NCI-H1105 (cell line): ENCODE measurements at places on chromosomes 3 and 15.
A peak's percentile ranks its signal among the peaks of the same experiment; 100 is the strongest.

DNA sequence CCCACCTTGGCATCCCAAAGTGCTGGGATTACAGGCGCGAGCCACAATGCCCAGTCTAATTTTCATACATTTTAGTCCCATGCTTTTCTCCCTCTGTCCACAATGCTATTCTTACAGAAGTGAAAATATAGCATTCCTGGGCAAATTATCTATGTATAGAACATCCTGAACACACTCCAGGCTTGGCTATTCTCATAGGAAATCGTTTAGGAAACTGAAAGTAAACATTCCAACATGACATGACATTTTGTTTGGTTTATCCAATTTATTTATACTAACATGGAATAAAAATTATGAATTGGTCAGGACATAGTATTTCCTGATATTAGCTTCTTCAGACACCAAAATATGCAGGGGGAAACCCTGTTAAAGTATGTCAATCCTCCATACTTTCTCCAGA, 52.6 kb downstream of the SYNM start:
- DNase-seq = no peak

- no peak for DNase-seq
Observed at GRCh38 chr15:77709135-77709886, 76.6 kb upstream of the LINGO1 start.

DNA sequence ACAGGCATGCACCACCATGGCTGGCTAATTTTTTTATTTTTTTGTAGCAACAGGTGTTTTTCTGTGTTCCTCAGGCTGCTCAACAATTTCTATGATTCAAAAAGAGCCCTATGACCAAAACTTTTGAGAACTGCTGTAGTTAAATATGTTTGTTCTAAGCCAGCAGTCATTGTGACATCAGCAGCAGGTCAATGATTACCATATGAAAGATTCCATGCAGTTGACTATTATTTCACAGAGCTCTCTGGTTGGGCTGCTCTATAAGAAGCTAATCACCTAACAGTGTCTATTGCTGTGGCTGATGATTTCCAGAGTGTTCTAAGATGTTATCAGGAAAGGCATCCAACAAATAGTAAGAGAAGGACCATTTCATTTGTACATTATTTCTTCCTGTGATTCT, at the start of gene CCDC54:
Gene CCDC54, plus strand, starts transcription at position 289 of the 400 bp plus-strand sequence. CDS start 149 bp downstream, outside the sequence.
- DNase-seq = no peak

DNA sequence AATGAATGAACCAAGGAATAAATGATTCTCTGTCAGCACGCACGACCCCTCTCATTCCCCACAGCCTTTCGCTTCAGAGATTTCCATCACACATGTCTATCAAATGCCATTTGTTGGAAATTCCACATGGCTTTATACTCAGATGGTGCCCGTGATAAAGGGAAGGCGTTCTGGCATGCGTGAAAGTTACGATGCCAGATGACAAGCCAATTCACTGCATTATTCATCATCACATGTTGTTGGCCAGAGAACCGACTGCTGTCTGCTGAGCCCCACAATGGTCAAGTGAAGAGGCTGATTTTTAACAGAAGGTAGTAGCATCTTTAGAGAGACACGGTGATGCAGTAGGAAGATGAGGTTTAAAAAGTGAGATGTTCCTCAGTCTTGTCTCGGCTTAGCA, 74.1 kb upstream of the FRMD4B start:
- DNase-seq = no peak

GRCh38 chr3:104717828-104718196, 648.9 kb upstream of the ALCAM start:
- DNase-seq = no peak

DNA sequence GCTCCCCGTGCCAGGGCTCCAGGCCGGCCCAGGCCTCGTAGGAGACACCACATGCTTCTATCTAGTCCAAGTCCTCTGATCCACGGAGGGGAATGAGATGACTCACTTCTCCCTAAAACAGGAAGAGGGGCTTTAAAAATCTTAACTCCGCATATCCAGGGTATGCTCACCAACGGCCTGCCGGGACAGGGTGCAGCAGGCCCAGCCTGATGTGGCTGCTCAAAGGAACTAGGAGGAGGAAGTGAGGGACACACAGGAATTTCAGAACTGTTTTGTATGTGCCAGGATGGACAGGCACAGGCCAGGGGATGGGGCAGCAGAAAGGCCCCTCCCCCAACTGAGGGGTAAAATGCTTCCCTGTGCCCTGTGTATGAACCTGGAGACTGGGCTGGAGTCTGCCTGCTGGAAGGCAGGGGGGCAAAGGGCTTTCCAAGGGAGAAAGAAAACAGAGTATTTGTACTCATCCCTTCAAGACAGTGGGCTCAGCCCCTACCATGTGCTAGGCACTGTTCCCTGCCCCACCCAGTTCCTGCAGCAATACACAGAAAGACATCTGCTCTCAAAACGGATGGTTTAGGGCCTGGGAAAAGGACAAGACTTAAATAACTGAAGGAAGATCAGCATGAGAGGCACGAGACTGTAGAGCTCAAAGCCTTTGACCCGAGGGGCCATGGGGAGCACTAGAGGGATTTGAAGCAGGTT, 22.1 kb downstream of the CHDH start:
- DNase-seq = no peak

DNA sequence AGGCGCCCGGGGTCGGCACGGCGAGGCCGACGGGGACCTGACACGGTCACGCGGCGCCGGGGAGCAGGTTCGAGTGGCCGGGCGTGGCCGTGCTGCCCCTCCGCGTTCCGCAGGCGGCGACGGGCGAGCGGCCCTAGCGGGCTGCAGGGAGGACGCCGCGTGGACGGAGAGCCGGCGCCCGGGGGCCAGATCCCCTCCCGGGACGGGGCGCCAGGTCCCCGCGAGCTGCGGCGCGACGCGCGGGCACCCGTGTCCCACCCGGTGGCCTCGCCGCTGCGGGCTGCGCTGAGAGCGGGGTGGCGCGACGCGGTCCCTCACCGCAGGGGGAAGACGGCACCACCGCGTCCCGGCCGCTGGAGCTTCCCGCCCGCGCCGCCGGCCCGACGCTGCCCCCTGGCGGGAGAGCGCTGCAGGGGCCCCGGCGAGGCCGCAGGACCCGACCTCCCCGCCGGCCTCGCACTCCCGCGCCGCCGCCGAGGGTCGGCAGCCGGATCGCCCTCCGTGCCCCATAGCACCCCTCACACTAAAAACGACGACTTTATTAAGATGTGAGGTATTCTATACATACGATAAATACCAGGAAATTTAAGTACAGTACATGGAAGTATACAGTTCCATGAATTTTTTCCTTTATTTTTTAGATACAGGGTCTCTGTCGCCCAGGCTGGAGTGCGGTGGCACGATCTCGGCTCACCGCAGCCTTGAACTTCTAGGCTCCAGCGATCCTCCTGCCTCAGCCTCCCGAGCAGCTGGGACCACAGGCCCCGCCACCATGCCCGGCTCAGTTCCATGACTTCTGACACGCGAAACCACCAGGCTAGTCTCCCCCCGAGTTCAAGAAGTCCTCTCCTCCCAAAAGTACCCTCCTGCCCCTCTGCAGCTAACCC, 1.3 kb upstream of the PIGZ start:
- DNase-seq = peak; percentile 48

DNA sequence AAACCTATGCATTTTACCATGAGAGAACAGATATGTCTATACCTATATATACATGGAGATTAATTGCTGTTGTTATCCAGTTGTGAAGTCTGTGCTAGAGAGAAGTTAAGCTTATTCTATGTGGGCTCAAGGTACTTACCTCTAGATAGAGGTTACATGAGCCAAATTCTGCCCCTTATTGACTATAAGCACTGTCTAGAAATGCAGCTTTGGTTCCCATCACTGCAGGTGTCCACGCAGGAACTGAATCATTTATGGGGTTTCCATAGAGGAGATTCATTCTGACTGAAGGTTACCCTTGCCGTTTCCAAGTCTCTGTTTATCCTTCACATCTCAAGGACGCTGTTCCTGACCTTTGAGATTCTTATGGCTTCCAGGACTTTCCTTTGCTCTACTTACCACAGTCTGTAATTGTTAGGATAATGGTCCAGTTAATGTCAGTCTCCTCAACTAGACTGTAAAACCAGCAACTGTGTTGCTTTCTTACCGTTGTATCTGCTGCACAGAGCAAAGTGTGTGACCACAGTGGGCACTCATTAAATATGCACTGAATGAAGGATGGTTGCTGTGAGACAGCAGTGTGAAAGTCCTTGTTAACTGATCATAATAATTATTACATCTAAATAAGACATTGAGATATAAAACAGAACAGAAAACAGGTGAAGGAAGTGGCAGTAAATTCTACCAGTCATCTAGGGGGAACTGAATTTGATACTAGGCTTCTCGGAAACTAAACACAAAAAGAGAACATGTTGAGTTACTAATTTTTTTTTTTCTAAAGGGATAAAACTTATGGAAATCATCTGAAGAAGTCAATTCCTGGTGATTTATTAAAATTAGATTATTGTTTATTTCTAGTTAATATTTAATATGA, 44.0 kb upstream of the BCL6 start:
- DNase-seq = no peak

GRCh38 chr3:133914839-133915600, 19.3 kb upstream of the RAB6B start:
- no peak for DNase-seq

- no peak for DNase-seq
Observed at GRCh38 chr3:129101370-129102138, 20.1 kb downstream of the RAB43 start.

DNA sequence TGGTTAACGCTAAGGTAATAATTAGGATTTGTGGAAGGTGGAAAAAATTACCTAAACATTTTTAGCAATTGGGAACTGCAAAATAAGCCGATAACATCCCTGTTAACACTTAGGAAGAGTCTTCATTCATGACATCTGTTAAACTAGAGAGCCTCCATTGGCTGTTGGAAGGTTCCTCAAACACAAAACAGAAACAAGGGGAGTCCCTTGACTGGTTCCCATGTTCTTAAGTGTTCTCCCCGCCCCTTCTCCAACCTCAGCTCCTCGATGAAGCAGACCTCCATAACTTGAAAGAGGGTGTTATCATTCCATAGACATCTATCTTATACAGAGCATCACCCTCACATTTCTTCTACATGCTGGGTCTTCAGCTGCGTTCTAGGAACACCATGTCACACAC, 2.5 kb downstream of the SLC22A13 start:
- no peak for DNase-seq

DNA sequence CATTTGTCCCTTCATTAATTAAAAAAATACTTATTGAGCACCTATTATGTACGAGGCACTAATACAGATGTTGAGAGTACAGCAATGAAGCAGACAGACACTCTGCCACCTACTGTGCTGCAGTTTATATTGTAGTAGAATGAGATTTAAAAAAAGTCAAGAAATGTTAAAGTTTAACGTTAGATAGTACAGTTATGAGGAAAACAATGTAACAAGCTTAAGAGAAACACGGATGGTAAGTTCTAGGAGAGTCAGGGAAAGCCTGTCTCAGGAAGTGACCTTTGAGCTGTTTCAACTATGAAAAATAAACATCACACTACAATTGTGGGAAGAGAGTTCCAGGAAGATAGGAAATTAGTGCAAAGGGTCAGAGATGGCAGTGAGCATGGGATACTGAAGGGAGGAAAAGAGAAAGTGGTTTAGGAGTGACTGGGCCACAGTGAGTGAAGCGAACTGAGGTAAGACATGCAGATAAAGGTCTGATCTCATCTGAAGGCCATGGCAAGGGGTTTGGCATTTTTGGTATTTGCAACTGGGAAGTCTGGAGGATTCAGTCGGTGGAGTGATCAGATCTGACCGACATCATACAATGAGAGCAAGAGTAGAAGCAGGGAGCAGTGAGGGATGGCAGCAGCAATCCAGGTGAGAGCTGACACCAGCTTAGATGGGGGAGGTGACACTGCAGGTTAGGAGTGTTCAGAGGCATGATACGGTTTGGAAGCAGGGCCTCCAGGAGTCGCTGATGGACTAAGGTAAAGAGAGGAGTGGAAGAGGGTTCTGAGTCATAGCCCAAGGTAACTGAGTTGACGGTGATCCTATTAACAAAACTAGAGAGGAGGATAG, 28.5 kb downstream of the PLSCR4 start:
- no peak for DNase-seq

- DNase-seq = peak; percentile 35
Observed at GRCh38 chr3:1232276-1232675, 139.5 kb downstream of the CNTN6 start.

DNA sequence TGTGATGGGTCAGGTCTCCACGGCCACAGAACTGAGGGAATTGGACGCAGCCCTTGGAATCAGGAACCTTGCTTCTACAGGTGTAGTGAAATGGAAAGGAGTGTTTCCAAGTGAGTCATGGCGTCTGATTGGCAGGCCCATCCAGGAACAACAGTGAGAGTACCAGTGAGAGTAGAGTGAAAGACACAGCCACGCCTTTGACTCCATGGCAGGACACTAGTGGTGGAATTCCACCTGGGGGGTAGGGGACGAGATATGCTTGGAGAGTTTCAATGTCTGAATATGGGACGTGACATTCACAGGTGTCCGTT, 3.0 kb upstream of the SLC28A1 start:
- DNase-seq = no peak

DNA sequence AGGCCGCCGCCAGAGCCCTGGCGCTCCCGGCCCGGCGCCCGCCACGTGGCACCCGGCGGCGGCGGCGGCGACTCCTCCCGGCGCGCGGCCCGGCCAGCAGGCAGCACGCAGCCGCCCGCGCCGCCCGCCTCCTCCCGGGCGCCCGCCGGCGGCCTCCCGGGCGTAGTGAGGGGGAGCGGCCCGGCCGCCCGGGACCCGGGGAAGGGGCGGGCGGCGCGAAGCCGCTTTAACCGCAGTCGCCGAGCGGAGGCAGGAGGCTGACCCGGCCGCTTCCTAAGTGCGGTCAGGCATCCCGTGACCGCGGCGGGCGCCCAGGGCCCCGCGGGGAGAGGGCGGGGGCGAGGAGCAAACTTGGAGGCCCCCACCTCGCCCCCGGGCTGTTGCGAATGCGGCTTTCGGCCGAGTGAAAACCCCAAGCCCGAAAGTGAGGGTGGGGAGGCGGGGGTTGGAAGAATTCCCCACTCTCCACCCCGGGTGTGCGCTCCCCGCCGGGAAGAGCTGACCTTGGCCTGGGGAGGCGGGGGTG, 1.7 kb upstream of the HES1 start:
- peak; percentile 62 for DNase-seq

GRCh38 chr3:11546657-11547302, 96.9 kb downstream of the VGLL4 start:
- no peak for DNase-seq

DNA sequence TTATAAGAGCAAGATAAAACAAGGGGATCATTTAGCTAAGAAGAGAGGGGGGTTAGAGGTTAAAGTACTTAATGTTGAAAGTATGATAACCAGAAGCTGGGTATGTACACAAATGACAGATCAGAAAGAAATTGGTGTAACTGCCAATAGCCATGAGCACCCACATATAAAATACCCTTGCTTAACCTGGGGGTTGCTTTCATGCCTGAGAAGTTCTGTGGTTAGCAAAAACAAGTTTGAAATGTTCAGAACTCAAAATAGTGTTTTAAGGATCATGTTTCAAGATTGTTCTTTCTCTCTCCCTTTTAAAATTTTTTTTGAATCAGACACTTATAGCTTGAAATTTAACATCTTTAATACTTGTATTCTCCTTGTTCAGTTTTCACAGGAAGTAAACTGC, 321.4 kb upstream of the GBE1 start:
- no peak for DNase-seq

GRCh38 chr3:129020691-129021090, 19.6 kb downstream of the EFCC1 start:
- DNase-seq = no peak
